NCI-H1694 (cell line): ENCODE measurements at places on chromosomes 11 and 22.

DNA sequence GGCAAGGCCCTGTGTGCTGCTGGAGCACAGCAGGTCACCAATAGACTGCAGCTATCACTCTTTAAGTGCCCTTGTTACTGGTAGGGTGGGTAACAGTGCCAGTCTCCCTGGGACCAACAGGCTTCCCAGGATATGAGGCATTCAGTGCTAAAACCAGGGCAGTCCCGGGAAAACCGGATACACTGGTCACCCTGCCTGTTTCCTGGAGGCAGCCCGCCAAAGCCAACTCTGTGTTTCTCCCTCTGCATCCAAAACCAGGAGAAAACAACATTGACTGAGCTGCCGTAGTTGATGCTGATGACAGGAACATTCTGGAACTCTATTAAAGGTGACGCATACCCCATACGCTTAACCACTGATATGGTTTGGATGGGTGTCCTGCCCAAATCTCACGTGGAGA lies 149.1 kb downstream of the SHANK2 start:
- no peak for DNase-seq

GRCh38 chr11:12377824-12378593 lies 638 bp downstream of the PARVA start:
- DNase-seq: no peak

- no peak for DNase-seq
These were observed 62.9 kb upstream of the LRRC4C start for GRCh38 chr11:41522391-41522790.

DNA sequence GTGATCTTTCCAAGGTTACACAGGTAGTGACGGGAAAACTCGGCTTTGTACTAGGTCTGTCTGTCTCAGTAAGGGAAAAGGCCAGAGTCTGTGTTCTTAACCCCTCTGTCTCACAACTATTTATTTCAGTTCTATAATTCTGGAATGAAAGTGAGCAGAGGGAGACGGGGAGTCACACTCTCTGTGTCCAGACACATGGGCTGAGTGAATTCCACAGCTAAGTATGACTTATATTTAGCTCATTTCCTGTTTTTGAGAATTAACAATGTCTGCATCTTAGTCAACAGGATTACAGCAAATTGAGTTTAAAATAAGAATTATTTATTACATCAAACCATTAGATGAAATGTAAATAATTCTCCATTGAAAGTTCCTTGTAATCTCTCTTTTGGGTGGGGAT lies 62.5 kb upstream of the OR4B1 start:
- no peak for DNase-seq

DNA sequence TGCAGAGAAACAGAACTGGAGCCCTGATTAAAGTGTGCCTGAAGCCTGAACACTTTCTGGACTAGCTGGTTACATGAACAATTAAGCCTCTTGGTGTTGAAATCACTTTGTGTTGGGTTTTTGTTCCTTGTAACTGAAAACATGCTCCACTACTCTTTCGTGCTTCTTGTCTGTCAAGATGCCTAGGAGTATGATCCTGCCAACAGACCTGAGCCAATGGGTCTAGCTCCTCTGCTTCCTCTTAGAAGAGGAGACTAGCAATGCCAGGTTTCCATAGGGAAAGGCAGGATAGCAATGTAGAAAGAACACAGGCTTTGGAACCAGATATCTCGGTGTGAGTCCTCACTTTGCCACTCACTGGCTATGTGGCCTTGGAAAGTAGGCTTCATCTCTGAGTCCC lies 40.3 kb downstream of the IRAG1 start:
- no peak for DNase-seq

DNA sequence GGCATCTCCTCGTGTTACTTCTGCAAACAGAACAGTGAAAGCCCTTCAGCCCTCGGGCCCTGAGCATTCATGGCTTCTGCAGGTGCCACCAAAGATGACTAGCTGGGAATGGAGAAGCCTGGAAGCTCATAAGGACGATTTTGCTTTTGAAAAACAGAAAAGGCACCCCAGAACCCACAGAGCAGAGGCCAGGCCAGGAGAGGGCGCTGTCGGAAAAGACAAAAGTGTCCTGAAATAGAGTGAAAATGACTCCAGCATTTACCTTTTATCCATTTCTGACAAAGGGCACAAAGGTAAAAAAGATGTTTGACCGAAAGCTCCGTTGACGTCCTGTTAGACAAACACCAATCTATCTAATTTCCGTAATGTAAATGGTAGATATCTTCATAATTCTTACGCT lies 37.6 kb downstream of the ZNF195 start:
- peak; percentile 69 for DNase-seq

DNA sequence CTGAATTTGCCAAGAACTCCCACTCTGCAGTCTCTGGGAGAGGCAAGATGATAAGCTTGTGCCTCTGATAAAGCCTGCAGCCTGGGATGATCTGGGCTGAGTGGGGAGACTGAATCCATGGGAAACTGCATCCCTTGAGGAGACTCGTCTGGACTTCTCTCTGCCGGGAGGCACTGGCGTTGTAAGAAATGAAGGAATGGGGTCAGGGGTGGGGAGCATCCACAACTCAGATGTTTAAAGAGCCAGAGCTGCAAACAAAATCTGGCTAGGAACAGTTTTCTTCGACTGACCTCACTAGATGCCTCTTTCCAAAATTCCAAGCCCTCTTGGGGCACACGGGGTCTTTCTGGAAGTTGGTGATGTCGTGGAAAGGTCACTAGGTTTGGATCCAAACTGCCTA lies 64.4 kb downstream of the SPON1 start:
- no peak for DNase-seq

GRCh38 chr11:64545619-64546018 lies 45.4 kb upstream of the SLC22A12 start:
- DNase-seq: no peak

DNA sequence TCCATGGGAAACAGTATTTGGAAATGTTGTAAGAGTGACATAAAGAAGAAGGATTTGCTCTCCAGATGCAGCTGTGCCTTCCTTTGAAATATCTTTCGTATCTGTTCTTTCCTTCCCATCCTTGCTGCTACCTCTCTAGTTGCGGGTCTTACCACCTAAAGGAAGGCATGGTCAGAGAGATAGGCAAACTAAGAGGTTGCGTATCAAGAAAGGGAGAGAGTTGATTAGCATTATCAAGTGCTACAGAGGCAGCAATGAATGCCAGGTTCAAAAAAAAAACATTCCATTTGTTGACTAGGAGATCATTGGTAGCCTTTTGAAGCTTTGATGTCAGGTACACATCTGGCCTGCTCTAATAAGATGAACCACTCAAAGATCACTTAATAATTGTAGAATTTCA lies 4.6 kb downstream of the GTPBP1 start:
- no peak for DNase-seq

- DNase-seq: no peak
These were observed 14.8 kb downstream of the CD6 start for GRCh38 chr11:60985991-60986915.

- no peak for DNase-seq
These were observed 5.7 kb downstream of the TMEM184B start for GRCh38 chr22:38267086-38267485.

DNA sequence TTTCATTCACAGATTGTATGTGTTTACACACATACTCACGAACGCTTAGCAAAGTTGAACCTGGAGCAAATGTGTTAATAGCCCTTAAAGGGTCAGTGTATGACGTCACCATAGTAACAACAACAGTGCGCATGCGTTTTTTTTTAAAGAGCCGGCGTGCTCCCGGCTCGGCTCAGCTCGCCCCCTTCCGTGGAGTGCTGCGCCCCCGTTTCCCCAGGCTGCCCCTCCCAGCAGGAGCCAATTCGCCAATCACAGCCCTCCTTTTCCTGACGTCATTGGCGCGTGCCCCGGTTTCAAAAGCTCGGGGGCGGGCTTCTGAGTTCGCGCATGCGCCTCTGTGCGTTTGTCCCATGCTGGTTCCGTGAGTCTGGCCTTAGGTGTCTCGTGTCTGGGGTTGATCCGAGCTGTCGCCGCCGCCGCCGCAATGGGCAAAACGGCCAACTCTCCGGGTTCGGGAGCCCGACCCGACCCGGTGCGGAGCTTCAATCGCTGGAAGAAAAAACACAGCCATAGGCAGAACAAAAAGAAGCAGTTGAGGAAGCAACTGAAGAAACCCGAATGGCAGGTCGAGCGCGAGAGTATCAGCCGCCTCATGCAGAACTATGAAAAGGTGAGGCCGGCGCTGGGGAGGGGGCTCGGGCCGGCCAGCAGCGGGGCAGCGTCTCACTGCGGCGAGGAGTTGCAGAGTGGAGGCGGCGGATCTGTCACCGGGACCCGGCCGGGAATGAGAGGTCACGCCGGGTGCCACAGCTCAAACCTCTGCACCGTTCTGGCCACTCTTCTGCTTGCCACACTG lies at the start of gene DDX10:
DDX10 (plus strand) TSS at position 340 of the 796 bp plus-strand sequence; CDS start at position 425, 85 bp downstream.
- peak; percentile 62 for DNase-seq

GRCh38 chr11:95067039-95067840 lies 521 bp downstream of the SRSF8 start:
- DNase-seq: no peak

- DNase-seq: no peak
These were observed 16.9 kb downstream of the IL18BP start for GRCh38 chr11:72015511-72016061.

- no peak for DNase-seq
These were observed 1.8 kb upstream of the CYP2D6 start for GRCh38 chr22:42132457-42132856.

DNA sequence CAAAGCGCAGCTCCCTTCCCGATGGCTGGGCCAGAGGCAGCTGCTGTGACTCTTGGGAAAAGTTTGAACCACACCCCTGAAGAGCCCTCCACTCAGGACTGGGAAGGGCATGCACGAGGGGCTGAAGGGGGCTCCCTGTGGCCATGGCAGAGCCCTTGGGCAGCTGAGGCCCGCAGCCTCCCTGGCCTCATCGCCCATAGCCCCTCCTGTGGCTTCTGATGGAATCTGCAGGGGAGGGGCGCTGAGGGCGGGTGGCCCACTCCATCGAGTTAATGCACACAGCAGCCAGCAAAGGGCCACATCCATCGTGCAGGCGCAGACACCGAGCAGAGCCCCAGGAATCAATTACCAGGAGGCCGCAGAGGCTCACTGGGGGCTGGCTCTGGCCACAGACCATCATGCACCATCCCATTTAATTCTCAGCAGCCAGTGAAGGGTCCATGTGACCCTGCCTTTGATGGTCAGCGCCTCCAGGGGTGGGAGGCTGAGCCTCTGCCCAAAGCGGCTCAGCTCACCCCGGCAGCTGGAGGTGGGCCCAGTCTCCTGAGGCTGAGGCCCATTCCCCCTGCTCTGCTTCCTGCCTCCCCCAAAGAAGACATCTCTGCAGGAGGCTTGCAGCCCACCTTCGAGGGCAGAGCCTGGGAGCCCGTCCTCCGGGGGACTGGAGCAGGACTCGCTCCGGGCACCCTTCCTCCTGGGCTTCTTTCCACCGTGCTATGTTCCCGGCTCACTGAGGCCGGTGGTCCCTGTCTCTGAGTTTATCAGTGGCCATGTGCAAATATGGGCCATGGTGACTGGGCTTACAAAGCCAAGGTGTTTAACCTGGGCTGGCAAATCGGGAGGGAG lies 1410.2 kb downstream of the BRD1 start:
- no peak for DNase-seq

GRCh38 chr11:94297985-94298576 lies 6.3 kb upstream of the IZUMO1R start:
- DNase-seq: no peak

GRCh38 chr11:66546368-66546965 lies at the start of gene ACTN3:
TSS of gene ACTN3 (plus strand) at chr11:66546903. CDS start at chr11:66546938, 35 bp downstream.
- no peak for DNase-seq

DNA sequence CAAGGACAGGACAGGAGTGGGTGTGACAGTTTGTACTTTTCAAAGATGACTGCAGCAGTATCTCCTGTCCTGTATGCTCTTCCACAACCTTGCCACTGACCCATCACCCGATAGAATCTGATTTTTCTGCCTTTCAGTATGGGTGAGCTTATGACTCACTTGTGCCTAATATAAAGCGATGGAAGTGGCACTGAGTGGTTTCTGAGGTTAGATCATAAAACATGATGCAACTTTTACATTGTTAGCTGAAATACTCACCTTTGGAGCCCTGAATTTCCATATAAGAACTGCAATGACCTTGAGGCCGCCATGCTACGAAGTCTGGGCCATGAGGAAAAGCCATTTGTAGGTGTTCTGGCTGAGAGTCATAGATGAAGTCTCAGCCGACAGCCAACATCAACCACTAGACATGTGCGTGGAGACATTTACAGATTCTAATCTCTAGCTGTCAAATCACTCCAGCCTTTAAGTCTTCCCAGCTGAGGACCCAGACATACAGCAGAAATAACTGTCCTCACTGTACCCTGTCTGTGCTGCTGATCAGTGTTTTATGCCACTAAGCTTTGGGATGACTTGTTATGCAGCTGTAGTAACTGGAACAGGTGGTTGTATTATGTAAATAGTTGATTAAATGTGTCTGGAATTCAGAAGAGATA lies 105.9 kb upstream of the ARHGAP20 start:
- no peak for DNase-seq

DNA sequence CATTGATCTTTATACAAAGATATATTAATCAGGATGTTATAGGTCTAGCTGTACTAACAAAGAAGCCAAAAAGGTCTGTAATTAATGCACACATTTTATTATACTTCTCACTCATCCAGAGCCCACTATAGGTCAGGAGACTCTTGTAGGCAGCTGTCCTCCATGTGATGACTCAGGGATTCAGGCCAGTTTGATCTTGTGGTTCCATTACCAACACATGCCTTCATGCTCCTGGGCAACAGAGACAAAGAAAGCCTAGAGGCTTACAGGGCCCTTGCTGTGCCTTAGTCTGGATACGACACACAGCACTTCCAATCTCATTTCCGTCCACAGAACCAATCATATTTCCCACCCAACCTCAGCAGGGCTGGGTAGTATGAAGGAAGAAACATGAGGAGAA lies 150.3 kb upstream of the NCAM1 start:
- DNase-seq: no peak

DNA sequence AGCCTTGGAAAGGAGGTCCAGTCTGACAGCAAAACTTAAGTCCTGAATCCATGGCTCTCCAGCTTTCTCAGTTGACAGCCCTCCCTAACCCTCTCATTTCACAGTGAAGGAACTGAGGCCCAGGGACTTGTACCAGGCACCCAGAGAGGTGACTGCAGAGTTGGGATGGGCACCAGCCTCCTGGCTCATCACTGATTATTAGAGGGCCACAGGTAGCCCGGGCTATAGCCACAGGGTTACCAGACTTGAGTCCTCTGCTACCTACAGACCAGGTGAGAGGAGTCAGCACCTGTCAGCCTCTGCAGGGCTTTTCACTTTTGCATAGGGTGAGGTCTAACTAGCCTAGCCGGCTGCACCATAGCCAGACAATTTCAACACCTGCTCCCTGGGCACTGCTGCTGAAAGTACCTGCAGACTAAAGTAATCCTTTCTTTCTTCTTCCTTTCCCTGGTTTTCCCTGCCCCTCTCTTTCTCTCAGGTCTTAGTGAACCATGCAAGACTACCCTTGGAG lies 37.6 kb downstream of the SYT13 start:
- no peak for DNase-seq

- peak; percentile 39 for DNase-seq
These were observed 146.2 kb upstream of the RASSF10 start for GRCh38 chr11:12862696-12863469.

DNA sequence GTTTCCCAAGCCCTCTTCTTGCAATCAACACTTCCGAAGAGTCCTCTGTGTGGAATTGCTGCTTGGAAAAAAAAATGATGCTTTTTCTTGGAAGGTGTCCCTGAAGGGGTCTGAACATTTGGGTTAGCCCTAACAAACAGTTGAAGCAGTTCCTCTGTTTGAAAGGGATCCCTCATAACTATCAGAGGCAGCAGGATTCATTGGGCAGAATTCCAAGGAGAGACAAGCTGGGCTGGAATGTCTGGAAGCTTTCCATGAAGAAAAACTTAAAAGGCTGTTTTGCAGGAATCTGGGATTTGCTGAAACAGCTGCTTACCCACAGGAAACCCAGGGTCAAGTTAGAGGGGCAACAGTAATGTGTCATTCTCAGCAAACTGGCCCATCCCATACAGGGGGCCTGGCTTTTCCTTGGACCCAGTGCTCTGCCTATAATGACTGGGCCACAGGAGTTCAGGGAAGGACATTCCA lies 3.1 kb downstream of the CSNK2A3 start:
- no peak for DNase-seq
